Cerebellar nuclear complex (tissue), 1 donor: ENCODE measurements at places on chromosomes 13 and 19.

DNA sequence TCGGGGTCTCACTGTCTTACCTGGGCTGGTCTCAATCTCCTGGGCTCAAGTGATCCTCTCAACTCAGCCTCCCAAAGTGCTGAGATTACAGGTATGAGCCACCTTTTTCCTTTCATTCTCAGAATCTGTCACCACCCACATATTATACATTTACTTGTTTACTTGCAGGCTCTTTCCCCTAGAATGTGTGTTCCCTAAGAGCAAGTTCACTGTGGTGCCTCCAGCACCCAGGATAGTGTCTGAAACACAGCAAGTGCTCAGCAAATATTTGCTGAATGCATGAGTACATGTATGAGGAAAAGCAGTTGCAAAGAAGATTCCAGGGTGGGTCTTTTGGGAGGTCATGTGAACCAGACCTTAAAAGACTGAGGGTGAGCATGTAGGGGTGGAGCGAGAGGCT, 96.8 kb downstream of the RGCC start:
- no peak for DNase-seq

GRCh38 chr19:12974301-12975220, 5.2 kb downstream of the DAND5 start:
- peak; percentile 72 for DNase-seq

GRCh38 chr13:24693862-24694471, 13.8 kb downstream of the ATP12A start:
- no peak for DNase-seq

DNA sequence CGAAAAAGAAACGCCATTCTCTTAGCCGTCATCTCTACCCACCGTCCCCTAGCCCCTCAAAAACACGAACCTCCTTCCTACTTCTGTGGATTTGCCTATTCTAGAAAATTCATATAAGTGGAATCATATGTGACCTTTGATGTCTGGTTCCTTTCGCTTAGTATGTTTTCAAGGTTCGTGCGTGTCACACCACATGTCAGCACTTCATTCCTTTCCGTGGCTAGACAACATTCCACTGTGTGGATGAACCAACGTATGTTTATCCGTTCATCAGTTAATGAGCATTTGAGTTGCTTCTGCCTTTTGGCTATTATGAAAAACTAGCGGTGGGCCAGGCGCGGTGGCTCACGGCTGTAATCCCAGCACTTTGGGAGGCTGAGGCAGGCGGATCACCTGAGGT, 14.0 kb upstream of the PPP1R12C start:
- DNase-seq, result no peak

DNA sequence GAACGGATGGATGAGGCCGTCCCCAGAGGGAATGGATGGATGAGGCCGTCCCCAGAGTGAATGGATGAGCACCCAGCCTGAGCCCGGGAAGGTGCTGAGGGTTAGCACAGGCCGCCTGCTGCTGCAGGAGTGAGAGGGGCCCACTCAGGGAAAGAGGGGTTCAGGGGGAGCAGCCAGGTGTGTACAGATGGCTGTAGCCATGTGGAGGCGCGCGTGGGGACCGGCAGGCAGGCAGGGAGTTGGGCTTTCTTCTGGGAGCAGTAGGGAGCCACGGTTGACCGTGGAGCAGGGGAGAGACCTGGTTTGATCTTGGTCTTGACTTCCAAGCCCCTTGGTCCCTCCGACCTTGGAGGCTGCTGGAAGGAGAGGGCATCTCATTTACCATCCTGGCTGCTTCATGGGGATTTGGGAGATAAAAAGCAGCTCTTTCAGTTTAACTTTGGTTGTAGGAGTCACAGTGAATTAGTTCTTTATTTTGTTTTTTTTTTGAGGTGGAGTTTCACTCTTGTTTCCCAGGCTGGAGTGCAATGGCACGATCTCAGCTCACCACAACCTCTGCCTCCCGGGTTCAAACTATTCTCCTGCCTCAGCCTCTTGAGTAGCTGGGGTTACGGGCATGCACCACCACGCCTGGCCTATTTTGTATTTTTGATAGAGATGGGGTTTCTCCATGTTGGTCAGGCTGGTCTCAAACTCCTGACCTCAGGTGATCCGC, 24.7 kb downstream of the ARID3A start:
- DNase-seq, result no peak

- no peak for DNase-seq
Measured at GRCh38 chr13:70203661-70204229, 95.5 kb upstream of the KLHL1 start.

DNA sequence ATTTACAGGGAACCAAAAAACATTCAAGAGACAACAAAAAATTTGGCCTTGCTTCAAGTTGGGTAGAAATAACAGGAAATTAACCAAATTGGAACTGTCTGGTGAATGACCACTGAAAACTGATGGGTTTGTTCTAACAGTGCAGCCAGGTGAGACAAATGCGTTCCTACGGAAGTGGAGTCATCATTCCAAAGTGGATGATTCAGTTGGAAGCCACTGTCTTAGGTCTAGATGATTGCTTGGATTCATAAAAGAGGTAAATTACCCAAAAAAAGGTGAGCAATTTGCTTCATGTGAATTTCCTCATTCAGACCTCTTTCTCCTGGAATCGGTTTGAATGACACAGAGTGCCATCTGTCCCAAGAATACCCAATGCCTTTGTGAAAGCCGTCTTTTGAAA, 87.1 kb upstream of the IPO5 start:
- no peak for DNase-seq

GRCh38 chr19:52231154-52231910, 38.1 kb upstream of the ZNF766 start:
- DNase-seq, result no peak

GRCh38 chr19:11089254-11090013, at the start of gene LDLR:
LDLR (plus strand) TSS chr19:11089463; CDS start chr19:11089549, 86 bp downstream.
- DNase-seq, result peak; percentile 21

DNA sequence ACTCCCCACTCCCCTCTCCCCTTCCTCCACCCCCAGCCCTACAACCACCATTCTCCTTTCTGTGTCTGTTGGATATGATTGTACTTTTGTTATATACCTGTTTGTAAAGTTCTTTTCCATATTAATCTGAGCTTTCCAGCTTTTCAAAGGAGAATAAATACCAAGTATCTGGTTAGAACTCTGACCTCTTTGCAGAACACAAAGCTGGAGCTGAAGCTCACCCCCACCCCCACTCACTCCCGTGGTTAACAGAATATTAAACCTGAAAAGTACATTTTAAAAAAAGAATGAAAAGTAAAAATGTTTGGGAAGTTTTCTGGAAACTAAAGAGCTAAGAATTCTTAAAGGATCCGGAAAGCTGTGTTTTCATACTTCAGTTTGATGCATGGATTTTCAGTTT, 155.2 kb upstream of the RNF113B start:
- DNase-seq, result no peak

DNA sequence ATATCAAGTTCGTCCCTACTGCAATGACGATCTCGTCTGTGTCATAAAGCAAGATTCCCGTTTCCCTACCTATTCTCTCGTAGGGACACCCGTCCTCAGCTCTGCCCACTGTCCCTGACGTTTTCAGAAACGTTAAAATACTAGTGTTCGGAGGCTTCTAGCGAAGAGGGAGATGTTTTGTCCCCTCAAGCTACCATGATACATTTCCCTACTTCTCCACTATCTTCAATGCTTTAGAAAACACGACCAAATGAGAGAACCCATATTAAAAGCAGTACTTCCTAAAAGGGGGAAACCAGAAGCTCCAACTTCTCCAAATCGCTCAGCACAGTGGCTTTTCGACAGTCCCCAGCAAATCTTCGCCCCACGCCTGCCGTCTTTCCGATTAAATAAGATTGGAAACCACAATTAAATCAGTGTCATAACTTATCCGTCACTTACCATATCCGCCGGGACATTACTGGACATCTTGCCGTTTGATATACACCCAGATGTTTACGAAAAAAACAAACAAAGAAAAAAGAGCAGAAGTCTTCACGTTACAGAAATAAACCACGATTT, 1.3 kb downstream of the UBL3 start:
- peak; percentile 42 for DNase-seq

GRCh38 chr19:53867225-53868090, at the start of gene MYADM:
MYADM (plus strand) TSS chr19:53867883; CDS start chr19:53873530, 5,647 bp downstream.
- DNase-seq, result peak; percentile 45

GRCh38 chr13:59408738-59409137, 755.0 kb downstream of the DIAPH3 start:
- DNase-seq, result no peak

DNA sequence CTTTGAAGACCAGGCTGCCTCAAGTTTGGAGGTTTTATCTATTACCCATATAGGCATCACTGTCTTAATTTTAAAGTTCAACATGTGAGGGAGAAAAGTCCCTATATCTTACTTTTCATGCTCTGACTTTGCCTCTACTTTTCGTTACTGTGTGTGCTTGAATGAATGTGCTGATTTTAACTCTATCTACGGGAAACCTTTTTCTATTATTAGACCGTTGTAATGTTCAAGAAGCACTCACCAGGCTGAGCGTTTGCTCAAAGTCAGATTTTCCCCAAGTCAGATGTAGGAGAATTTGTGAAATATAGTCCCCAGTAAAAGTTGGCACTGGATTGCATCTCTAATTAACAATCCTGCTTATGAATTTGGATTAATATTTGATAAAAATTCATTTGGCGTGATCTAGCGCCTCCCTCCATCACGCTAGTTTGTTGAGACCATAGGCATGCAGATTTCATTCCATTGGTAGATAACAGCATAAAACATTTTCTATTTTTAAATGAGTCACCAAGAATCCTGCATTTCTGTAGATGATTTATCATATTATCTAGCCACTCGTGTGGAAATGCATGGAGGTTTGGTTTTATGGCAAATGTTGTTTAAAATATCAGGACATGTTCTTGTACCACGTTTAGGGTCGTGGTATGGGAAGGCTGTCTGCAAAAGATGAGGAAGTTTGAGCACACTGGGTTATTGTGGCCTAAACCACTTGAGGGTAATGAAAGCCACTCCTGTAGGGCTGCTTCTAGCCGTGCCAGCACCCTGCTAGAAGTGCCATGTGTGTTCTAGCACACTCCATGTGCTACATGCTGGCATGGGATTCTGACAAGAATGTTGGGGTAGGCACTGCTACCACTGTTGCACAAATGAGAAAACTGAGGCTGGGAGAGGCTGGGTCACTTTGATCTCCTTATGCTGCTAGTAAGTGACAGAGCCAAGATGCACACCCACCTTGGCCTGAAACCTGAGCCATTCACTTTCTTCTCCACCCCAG, 179.4 kb downstream of the FGF9 start:
- DNase-seq, result no peak

DNA sequence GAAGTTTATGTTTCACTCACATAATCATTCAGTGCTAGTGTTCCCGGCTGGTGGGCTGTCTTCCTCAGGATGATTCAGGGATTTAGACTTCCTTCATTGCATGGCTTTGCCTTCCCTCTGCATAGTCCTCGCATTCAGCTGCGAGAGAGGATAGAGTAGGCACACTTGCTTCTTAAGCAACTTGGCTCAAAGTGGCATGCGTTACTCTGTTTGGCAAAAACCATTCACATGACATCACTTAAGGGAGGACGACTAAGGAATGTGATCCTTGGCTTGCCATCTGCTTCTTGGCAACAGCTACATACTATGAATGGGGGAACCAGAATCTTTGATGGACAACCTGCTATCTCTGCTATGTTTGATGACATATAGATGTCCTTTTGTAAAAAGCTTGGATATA, 359.3 kb downstream of the TDRD3 start:
- DNase-seq, result no peak

- no peak for DNase-seq
Measured at GRCh38 chr13:93853912-93854311, 625.6 kb downstream of the DCT start.

DNA sequence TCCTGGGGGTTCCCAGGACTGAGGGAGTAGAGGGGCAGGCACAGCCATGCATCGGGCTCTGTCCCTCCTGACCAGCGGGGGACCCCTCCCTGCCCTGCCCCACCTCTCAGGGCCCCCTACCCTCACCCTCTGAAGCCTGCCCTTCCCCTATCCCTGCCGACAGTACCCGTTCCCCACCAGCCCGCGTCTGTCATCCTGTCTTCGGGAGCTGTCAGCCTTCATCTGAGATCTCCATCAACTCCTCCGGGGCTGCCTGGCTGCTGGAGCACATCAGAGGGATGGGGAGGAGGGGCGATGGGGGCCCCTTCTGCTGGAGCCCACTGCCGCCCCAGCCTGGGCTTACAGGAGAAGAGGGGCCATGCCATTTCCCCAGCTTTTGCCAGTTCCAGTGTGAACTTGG, 6.2 kb upstream of the SHD start:
- DNase-seq, result no peak

GRCh38 chr13:46288570-46289259, 77.0 kb downstream of the LRRC63 start:
- no peak for DNase-seq

DNA sequence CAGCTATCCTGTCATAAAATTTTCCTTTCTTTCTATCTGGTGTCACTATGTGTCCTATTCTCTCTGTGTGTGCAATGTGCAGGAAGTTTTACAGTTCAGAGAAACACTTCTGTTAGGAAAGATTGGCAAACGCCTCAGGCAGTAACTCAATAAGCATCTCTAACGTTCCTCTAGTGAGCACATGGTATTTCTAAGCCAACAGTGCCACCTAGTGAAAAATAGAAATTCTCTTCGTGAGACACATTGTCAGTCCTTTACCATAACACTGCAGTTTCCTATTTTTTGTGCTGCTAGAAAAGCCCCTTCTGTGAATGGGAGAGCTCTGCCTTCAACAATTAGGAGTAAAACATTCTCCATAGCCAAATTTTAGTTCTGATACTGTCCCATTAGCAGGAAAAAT, 50.7 kb downstream of the ZNF723 start:
- no peak for DNase-seq

DNA sequence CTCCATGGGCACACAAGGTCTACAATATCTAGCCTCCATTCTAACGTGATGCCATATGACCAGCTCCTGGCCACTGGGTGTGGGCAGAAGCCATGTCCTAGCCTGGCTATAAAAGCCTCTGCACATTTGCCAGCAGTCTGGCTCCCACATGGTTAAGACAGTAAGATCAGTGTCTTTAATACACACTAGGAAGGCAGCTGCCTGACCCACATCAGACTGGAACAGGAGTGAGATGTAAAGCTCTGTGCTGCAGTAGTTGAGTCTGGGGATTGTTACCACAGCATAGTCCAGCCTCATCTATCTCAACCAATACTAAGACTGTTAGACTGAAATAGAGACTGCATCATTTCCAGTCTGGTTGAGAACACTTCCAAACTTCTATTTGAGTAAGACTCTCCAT, 533.1 kb downstream of the IRS2 start:
- no peak for DNase-seq

- no peak for DNase-seq
Measured at GRCh38 chr13:113997845-113998751, 24.2 kb upstream of the C13orf46 start.

GRCh38 chr13:36674337-36675212, 755 bp downstream of the SERTM1 start:
- no peak for DNase-seq

DNA sequence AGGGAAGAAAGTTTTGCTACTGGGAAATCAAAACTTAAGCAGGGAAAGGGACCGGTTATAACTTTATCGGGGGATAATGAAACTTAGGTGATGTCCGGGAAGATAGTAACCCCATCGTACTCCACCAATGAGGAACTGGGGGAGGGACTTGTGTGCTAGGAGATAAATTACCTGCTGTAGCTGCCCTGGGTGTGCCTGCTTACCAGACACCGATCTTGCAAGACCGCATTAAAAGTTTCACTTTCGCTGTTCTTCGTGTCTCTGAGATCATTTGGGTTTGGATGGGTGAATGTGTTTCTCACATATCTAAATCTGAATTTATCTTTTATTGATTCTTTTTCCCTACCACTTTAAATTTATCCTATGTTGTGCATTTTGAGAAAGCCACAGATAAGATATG, 381.4 kb downstream of the SLITRK6 start:
- no peak for DNase-seq
